ENCODE measurements at places on chromosomes 6 and 20.

DNA sequence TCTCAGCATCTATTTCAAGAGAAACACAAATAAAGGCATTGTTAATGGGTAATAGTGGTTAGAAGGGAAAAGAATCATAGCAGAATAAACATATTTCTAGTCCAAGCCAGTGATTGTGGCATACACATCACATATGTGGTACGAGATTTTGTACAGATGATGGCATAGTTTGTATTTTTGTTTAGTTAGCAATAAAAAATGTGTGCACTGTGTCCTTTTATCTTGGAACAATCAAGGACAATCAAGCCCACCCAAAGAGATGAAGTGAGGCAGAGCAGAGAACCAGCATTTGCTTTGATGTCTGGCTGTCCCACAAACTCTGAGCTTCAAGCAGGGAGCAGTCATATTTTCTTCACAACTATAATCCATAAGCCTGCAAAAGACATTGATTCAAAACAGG lies 256.5 kb upstream of the CHD6 start:
- ATAC-seq = no peak

DNA sequence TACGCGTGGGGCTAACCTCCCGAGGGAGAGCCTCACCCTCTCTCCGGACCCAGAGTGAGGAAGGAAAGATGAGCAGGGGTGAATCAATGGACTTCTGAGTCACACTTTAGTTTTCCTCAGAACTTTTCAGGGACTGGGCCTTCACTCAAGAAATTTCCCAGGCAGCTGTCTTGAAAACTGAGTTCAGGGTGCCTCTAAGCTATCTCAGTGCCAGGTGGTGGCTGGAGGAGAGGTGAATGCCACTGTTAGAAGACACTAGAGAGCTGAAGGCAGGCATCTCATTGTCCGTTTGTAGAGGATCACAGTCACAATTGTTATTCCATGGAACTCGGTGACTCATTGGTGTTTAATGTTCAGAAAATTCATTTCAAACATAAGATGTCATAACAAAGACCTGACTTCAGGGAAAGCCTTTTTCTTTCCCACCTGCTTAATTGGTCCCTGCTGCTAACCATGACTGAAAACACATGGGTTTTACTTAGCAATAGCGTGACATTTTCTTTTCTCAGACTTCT lies 5.3 kb upstream of the SERPINB6 start:
- ATAC-seq = no peak

GRCh38 chr6:99940582-99940981 lies 53.4 kb downstream of the MCHR2 start:
- ATAC-seq = no peak

DNA sequence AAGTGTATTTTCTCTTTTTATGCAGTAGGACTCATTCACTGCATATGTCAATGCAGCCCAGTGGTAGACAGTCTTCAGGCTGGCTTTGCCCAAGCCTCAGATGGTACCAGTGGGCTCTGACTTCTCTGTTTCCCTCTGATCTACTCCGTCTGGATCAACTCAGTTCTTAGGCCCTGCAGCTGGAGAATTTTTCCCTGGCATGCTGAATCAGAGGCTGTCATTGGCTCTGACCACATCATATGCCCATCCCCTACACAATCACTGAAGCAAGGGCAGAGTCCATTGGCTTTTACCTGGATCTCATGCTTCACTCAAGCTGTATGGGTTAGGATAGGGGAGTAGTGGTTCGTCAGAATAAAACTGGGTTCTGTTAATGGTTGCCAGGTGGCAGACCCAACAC lies 57.8 kb downstream of the KIZ start:
- no peak for ATAC-seq

- ATAC-seq = peak; percentile 22
Measured at GRCh38 chr6:82246802-82247504, 591 bp downstream of the IBTK start.

DNA sequence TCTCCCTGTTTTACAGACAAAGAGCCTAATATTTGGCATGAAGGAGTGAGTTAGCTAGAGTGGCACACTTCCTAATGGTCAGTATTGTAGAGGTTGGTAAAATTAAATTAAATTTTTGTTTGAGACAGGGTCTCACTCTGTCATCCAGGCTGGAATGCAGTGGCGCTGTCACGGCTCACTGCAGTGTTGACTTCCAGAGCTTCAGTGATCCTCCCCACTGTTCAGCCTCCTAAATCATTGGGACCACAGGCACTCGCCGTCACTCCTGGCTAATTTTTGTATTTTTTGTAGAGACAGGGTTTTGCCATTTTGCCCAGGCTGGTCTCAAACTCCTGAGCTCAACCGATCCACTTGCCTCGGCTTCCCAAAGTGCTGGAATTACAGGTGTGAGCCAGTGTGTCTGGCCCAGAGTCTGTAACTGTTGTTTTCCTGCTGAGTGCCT lies 70.9 kb downstream of the SCAND1 start:
- no peak for ATAC-seq

GRCh38 chr6:10495029-10495428 lies 26.1 kb upstream of the GCNT2 start:
- ATAC-seq = no peak

DNA sequence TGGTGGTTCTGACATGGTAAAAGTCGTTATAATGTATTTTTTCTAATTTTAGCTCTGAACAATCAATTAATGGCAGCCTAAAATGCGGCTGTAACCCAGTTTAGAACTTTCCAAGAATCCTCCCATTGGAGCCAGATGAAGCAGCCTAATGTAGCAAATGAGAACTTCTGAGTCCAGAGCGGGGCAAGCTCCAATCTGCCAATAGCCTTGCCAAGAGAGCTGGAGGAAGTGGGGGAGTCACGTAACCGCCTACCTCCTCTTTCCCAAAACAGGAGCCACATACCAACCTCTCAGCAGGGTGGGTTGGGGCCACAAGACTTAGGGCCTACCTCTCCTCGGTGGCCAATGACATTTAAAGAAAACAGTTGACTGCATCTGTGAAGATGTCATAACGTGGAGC lies 230.6 kb downstream of the SOD2 start:
- no peak for ATAC-seq
